Effector CD8-positive, alpha-beta T cell (primary cell): ENCODE measurements at places on chromosomes 3 and 15.

GRCh38 chr15:71414853-71415252 is 299.6 kb downstream of the THSD4 start:
- no peak for DNase-seq

DNA sequence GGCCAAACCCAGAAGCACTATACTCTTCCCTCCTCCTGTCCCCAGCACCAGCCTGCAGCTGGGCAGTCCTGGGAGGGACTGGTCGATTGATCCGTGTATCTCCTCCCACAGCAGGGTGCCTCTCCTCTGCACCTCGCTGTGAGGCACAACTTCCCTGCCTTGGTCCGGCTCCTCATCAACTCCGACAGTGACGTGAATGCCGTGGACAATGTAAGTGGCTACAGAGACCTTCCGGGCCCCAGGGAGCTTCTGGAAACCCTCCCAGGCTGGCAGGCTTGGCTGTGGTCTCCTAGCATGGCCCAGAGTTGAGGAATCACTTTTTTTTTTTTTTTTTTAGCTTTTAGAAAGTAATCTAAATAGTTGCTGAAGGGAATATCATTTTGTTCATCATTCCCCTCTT is 30.7 kb downstream of the ANKDD1A start:
- DNase-seq: no peak

DNA sequence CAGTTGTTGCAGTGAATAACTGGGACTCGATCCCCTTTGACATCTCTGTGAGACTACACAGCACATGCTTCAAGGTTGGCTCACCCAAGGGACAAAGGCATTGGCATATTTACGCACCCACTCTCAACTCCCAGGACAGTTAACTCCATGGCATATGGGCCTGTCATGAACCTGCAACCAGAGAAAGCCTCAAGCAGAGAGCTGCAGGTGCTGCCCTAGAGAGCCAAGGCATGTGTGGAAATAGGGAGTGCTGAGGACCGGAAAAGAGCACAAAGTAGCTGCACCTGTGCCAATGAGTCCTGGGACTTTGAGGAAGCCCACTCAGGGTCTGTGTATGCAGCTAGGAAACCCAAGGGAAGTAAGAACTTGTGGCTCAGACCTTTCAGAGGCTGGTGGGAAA is 32.9 kb upstream of the SLC24A5 start:
- DNase-seq: no peak

GRCh38 chr3:129506231-129506742 is 22.2 kb upstream of the RHO start:
- DNase-seq: no peak

DNA sequence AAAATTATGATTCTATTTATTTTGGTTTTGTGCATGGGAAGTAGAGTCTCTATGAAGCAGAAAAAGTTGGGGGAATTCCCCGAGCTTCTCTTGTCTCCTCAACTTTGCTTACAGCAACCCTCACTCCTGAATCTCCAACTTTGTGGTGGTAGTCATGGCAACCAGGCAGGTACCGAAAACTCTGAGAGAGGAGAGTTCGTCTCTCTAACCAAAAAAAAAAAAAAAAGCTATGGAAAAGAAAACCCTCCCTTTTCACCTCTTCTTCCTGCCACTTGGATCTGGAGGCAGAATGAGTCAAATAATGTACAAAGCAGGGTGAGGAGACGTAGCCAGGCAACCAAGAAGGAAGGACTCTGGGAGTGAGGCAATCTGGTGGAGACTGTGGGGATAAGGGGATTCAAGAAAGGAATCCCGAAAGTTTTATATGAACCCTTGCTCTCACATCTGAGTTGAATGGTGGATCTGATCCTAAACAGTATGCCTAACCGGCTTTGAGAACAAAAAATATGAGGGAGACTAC is 108.1 kb downstream of the PLOD2 start:
- no peak for DNase-seq

- no peak for DNase-seq
These were observed 105.5 kb downstream of the PLD1 start for GRCh38 chr3:171704814-171705213.

DNA sequence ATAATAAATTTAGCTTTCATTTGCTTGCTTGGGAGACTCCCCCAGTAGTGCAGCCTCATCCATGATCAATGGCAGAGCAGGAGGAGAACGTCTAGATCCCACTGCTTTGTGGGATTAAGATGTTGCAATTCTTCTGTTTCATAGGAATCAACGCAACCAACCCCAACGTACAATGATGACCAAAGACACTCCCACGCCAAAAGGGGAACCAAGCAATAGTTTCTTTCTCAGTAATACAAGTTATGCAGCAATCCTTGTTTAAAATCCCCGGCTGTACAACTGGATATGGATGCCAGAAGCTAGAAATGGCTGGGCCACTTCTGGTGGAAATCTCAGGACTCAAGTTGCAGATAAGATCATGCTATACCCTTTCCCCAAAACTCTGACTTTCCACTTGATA is 411.2 kb downstream of the VPS13C start:
- no peak for DNase-seq

GRCh38 chr3:9496893-9497292 is 56.7 kb downstream of the LHFPL4 start:
- no peak for DNase-seq

DNA sequence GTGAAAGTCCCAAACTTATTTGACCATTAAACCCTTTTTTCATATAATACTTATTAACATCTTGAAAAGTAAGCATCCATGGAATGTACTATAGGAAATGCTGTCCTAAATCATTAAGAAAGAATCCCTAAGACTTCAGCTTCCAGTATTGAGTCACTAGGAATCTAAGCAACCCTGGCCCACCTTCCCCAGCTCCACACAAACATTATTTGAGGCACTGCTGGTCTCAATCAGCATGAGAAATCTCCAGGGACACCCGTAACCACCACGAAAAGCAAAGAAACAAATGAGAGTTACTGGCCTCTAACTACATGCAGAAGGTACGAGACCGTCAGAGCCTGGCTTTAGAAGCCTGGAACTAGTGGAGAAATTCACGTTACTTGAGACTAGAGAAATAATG is 68.2 kb downstream of the POLQ start:
- DNase-seq: no peak

DNA sequence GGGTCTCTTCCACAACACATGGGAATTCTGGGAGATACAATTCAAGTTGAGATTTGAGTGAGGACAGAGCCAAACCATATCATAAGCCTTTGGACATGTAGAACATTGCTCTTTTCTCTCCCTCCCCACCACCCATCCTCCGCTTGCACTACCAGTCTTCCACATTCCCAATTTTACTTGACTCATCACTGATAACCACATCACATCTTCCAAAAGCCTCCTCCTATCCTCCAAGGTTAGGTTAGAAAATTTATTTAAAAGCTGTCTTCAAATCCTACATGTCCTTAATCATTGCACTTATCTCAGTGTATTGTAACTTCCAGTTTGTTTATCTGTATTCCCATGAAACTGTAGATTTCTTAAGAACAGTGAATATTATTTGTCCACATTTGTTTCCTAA is 10.4 kb downstream of the ZBED2 start:
- DNase-seq: no peak

GRCh38 chr15:89155656-89156055 is 65.7 kb downstream of the RLBP1 start:
- no peak for DNase-seq

DNA sequence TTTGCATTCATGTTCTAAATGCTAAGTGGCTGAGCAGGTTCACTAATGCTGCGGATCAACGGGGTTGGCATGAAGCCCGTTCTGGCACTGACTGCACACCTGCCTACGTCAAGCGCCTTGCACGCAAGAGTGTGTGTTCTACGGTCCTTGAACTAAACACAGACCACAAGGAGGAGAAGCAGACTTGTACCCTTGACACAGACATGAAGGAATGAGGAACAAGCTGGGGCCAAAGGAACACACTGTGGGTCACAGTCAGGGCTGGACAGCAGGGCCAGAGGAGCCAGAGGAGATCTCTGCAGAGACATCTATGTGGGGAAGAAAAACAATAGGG is 48.0 kb upstream of the LDHAL6B start:
- no peak for DNase-seq

GRCh38 chr3:159555205-159555604 is 433.4 kb upstream of the IL12A start:
- no peak for DNase-seq

- DNase-seq: no peak
These were observed 57.3 kb downstream of the FRMD5 start for GRCh38 chr15:44137750-44138149.

GRCh38 chr15:93855181-93855826 is 376.1 kb upstream of the MCTP2 start:
- DNase-seq: no peak
